ENCODE measurements at places on chromosomes 4 and X.

GRCh38 chr4:144739511-144740033 lies 93.6 kb downstream of the HHIP start:
- DNase-seq, result no peak

DNA sequence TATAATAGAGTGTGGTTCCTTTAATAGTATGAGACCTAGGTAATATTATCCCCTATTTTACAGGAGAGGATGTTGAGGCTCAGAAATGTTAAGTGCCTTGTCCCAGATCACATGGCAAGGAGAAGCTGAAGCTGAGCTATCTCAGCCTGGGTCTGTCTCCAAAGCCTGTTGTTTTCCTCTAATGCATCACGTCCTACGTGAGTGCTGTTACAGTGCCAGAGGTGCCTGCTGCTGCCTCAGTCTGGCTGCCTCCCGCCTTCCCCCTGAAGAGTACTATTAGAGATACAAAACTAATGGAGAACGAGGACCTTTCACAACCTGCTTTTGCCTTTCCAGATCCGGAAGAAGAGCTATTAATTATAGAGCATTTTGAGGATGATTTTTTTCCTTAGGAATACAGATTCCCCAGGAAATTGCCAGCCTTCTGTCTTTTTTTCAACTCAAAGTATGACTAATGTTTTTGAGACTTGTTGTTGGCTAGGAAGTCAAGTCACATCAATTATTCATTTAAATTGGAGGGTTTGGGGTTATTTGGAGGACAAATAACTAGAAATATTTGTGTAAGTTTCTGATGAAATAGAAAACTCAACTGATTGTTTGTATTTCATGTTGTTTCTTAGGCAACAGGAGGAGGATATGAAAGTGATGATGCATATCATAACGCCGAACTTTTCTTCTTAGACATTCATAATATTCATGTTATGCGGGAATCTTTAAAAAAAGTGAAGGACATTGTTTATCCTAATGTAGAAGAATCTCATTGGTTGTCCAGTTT lies 43.9 kb upstream of the MTMR1 start:
- no peak for DNase-seq

DNA sequence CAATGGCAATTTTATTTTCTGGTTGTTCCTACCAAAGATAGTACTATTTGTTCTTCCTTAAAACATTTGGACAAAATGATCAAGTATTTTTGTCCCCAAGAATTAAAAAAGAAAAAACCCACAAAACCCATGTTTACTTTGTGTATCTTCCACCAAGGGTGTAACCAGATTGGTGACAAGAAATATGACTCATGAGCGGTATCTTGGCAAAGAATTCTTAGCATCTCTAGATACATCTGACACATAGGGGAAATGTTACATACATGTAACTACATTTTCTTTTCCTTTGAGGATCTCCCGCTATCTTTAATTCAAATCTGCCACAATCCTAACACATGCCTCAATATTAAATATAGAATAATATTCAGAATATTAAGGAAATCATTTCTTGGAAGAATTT lies 78.7 kb downstream of the WDFY3 start:
- no peak for DNase-seq

DNA sequence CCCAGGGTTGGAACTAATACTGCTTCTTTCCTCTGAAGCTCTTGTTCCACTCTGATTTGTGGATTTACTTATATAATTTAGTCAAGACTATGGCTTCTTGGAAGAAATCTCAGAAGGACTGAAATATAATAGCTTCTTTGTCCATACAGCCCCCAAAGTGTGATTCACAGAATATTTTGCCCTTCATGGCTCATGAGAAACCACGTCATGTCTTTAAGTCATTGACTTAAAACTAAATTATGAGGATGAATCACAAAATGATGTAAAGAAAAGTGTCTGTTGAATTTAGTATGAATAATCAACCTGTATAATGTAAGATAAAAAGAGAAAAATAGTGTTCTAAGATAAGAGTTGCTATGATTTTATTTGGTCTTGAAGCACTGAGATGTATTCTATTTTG lies 43.3 kb upstream of the AGA start:
- no peak for DNase-seq

- no peak for DNase-seq
Observed at GRCh38 chr4:86367577-86367976, 7.7 kb upstream of the MAPK10 start.

- no peak for DNase-seq
Observed at GRCh38 chrX:20664774-20665173, 398.1 kb upstream of the RPS6KA3 start.

DNA sequence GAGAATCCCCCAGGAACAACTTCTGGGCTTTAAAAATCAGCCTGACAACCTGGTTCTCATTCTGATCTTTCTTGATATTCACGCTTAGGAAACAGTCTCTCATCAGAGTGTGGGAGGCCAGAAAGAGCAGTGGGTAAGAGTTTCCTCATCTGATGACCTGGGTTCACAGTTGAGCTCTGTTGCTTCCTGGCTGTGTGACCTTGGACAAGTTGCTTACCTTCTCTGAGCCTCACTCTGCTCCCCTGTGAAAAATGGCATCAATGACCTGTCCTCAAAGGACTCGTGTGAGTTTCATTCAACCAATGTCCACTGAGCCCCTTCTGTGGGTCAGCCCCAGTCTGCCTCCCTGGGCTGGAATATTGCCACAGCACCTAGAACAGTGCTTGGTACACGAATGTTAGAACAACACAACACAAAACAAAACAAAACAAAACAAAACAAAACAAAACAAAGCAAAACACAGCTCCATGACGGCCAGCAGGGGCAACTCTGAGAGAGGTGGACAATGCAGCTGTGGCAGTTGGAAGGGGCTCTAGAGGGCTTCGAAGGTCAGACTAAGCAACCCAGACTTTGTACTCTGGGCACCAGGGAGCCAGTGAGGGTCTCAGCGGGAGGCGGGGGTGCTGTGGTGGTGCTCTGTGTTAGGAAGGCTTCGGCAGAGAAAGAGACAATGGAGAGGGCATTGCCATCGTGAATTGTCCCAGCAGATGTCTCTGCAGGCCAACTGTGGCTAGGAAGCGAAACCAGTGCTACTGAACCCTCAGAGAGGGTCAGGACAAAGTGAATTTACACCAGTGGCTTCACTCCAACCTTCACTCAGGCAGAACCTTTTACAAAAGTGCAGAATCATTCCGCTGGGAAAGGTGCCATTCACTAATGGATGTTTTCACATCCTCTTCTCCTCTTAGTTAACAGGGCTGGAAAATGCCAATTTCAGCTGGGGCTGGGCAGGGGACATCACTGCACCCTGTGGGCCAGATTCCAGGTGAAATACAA lies 14.3 kb upstream of the C4orf50 start:
- DNase-seq, result no peak

DNA sequence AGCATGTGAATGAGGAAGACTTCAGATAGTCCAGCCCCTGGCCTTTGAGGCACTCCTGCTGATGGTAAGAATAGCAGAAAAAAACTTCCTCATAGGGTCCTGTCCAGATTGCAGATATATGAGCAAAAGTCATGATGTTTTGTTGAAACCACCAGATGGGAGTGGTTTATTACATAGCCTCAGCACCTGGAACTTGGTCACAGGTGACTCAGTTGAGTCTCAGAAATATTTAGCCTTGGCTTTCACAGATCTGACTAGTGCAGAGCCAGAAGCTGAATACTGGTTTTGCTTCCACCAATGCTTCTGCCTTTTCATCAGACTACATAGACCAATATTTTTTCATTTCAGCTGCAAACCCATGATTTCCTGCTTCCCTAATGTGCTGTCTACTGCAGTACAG lies 994.9 kb upstream of the SLIT2 start:
- DNase-seq, result no peak

DNA sequence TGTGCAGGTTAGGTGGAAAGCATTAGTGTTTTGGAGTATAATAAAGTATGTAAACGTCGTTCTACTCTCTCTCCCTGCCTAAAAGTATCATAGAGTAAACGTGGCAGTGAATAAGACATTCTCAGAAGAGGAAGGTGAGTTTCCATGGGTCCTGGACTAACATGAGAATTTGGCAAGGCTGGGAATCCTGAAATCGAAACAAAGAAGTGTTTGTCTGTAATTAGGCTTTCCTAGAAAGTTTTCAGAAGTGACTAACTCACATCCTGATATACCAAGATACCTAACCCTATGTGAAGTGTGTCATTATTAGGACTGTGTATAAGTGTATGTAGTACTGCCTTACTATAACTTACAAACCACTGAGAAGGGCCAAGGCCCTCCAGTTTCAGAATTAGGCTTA lies 50.7 kb upstream of the MAOA start:
- no peak for DNase-seq
